ENCODE measurements at places on chromosomes 7 and 10. TPM values are rescaled to one million over a fixed set of nuclear protein-coding genes. Genes with fewer than 3 reads are reported as not detected.

The MPLKIP gene
- total RNA-seq, result 21.3 TPM

The UNC5B gene
- 0.35 TPM for total RNA-seq

The LIPF gene
- total RNA-seq, result not detected

The PTPRN2 gene
- 1.2 TPM for total RNA-seq

The LMOD2 gene
- total RNA-seq, result not detected

The MCU gene
- total RNA-seq, result 32.3 TPM

The CH25H gene
- total RNA-seq, result 0.10 TPM

The MYO1G gene
- total RNA-seq, result not detected

The TFR2 gene
- total RNA-seq, result 1.0 TPM

The FAM25A gene
- not detected for total RNA-seq

The CLIP2 gene
- 23.6 TPM for total RNA-seq

The FAM25C gene
- not detected for total RNA-seq

The PDE6C gene
- not detected for total RNA-seq

The PRLHR gene
- total RNA-seq, result not detected

The DLG5 gene
- total RNA-seq, result 11.3 TPM

The OPN1SW gene
- total RNA-seq, result not detected

The KNDC1 gene
- total RNA-seq, result not detected

The IFIT5 gene
- total RNA-seq, result 16.0 TPM

The LRRC18 gene
- total RNA-seq, result not detected

The ACBD7 gene
- total RNA-seq, result 2.4 TPM

The OPN4 gene
- total RNA-seq, result not detected

The HPSE2 gene
- total RNA-seq, result not detected

The FBXO24 gene
- not detected for total RNA-seq

The GPR26 gene
- not detected for total RNA-seq

The MET gene
- total RNA-seq, result 255 TPM

The TMEM270 gene
- total RNA-seq, result not detected

The YWHAG gene
- total RNA-seq, result 120 TPM
